Effector memory CD4-positive, alpha-beta T cell (primary cell): ENCODE measurements at places on chromosomes 11 and 22.
A peak's percentile ranks its signal among the peaks of the same experiment; 100 is the strongest.

DNA sequence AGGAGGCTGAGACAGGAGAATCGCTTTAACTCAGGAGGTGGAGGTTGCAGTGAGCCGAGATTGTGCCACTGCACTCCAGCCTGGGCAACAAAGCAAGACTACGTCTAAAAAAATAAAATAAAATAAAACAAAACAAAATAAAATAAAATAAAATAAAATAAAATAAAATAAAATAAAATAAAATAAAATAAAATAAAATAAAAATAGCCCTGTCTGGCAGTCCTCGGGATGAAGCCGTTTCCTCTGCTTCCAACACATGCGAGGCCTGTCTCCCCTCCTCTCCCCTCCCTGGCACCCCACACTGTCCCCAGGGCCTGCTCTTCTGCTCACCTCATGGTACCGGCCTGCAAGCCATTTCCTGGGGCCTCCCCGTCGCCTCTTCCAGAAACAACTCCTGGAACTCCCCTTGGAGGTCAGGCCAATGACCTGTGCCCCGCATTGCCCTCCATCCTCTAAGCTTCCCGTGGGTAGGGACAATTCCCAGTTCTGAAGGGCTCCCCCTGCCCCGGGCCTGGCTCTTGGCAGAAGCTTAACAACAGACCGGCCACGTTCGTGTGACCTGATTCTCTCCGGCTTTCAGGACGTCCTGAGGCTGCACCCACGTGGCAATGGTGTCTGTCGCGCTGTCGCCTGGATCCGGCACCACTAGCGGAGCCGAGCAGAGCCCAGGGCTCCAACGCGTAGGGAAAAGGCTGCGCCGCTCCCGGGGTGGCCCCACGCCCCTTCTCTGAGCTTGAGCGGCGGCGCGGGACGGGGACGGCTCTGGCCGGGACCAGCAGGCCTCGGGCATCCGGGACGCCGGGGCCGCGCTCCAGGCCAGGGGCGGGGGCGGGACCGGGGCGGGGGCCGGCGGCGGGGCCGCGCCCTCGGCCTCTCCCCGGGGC, 456 bp upstream of the PARVB start:
- peak overlapping the region; percentile 22 for H3K27ac ChIP-seq
- no peak for DNase-seq
- no peaks in the 10 kb centered on the region for H3K27me3 ChIP-seq
- peaks cover 12% of the 10 kb centered on the region for H3K4me1 ChIP-seq

DNA sequence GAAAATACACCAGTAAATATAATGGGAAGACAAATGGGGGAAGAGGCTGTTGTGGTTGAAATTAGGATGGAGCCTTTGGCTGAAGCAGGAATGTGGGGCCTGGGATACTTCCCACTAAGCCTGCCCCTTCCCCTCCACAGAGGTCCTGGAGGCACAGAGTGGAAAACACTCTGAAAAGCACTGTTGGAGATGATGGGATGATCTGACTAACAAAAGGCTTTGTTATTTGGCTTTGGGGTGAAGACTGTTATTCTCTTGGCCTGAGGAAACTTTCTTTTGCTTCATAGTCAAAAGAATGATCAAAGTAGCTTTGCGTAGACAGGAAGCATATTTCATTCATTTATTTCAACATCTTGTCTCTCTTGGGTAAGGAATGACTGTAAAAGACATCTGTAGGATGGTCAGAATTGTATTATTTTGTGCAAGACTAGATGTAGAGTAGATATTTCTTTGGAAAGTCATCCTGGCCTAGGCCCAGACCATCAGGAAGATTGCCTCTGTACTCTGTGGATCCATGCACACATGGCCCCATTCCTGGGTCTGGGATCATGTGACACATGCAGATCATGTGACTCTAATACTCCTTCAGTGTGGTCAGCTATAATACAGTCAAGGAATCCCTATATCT, 111.4 kb downstream of the SPON1 start:
- H3K27me3 ChIP-seq = no peaks in the 10 kb centered on the region
- H3K4me1 ChIP-seq = peaks cover 26% of the 10 kb centered on the region
- no peak for DNase-seq
- no peaks in the 10 kb centered on the region for H3K36me3 ChIP-seq

GRCh38 chr11:37286890-37287289, 688.9 kb upstream of the RAG2 start:
- no peaks in the 10 kb centered on the region for H3K4me1 ChIP-seq
- no peak overlapping the region for H3K4me3 ChIP-seq
- H3K27ac ChIP-seq = no peak overlapping the region
- H3K27me3 ChIP-seq = no peaks in the 10 kb centered on the region

- DNase-seq = no peak
- H3K27me3 ChIP-seq = no peaks in the 10 kb centered on the region
- H3K27ac ChIP-seq = no peak overlapping the region
- no peak overlapping the region for H3K4me3 ChIP-seq
- no peaks in the 10 kb centered on the region for H3K36me3 ChIP-seq
- no peaks in the 10 kb centered on the region for H3K4me1 ChIP-seq
Observed at GRCh38 chr11:115928811-115929210, 424.6 kb upstream of the CADM1 start.

GRCh38 chr11:126607374-126607773, 251.9 kb downstream of the ST3GAL4 start:
- H3K4me1 ChIP-seq = no peaks in the 10 kb centered on the region
- no peaks in the 10 kb centered on the region for H3K27me3 ChIP-seq
- H3K27ac ChIP-seq = no peak overlapping the region
- no peak overlapping the region for H3K4me3 ChIP-seq

DNA sequence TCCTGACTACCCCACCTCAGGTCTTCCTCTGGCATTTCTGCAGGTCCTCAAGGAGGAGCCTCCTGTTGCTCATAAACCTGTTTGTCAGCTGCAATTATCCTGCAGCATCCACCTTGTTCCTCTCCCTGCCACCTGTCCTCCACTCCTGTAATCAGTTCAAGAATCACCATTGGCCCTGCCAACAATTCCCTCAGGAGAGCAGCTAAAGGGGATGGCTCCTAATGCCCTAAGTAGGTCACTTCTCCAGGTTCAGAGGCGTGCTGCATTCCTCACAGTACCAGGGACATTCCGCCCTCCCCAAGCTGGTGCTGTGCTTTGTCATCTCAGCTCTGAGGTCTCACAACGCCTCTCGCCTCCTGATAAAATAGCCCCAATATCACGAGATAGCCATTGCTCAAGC, 2.1 kb downstream of the CLDN25 start:
- no peak overlapping the region for H3K27ac ChIP-seq
- DNase-seq = no peak
- no peaks in the 10 kb centered on the region for H3K27me3 ChIP-seq
- no peaks in the 10 kb centered on the region for H3K36me3 ChIP-seq
- no peaks in the 10 kb centered on the region for H3K4me1 ChIP-seq
- no peak overlapping the region for H3K4me3 ChIP-seq

GRCh38 chr11:35021589-35021988, 105.2 kb downstream of the PDHX start:
- H3K27ac ChIP-seq = no peak overlapping the region
- no peaks in the 10 kb centered on the region for H3K27me3 ChIP-seq
- no peaks in the 10 kb centered on the region for H3K4me1 ChIP-seq
- H3K36me3 ChIP-seq = no peaks in the 10 kb centered on the region
- no peak overlapping the region for H3K4me3 ChIP-seq
- DNase-seq = no peak

DNA sequence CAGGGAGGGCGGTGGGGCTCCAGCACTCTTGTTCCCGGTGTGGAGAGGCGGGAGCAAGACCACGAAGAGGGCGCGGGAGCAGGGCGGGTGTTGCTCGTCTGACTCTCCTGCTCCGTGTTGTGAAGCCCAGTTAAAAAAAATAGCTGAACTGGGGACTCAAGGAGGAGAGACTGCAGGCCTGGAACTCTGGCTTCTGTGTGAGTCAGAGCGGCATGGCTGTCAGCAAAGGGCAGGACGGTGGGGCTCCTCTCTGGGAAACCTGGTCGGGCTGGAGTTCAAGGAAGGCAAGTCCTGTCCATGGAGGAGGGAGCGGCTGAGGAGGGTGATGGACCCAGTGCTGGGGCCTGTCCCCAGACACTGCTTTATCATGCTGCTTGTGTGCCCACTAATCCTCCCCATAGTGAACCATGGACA, 152.3 kb downstream of the FEZ1 start:
- H3K27ac ChIP-seq = no peak overlapping the region
- no peak overlapping the region for H3K4me3 ChIP-seq
- no peaks in the 10 kb centered on the region for H3K4me1 ChIP-seq
- no peaks in the 10 kb centered on the region for H3K36me3 ChIP-seq

- no peaks in the 10 kb centered on the region for H3K4me1 ChIP-seq
- no peaks in the 10 kb centered on the region for H3K27me3 ChIP-seq
- H3K36me3 ChIP-seq = no peaks in the 10 kb centered on the region
- DNase-seq = no peak
- H3K27ac ChIP-seq = no peak overlapping the region
Observed at GRCh38 chr11:62958547-62959421, 26.0 kb downstream of the SLC22A6 start.

- H3K27me3 ChIP-seq = no peaks in the 10 kb centered on the region
- H3K27ac ChIP-seq = no peak overlapping the region
- no peak overlapping the region for H3K4me3 ChIP-seq
- DNase-seq = no peak
Observed at GRCh38 chr11:4560467-4560866, 15.5 kb downstream of the OR52M1 start.

DNA sequence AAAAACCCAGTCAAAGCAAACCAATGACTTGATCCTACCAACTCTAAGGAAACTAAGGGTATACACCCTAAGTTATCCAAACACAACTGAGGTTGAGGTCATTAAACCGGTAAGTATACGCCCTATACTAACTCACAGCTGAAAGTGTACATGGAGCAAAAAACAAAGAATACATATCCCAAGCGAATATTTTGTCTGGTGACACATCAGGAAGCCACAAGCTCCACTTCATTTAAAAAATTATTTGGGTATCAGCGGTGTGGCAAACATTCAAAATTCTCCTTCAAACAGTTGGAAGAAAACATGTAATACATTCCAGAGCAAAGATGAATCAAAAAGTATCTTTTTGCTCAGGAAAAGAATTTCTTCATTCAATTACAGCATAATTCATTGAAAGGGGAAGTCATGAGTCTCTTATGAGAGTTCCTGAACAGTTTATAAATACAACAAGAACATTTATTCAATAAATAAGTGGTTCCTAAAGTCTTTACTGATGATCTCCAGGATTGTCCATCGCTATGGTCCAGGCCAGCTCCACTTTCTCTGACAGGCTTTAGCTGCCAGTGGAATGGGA, 4.5 kb upstream of the JAML start:
- peaks cover 19% of the 10 kb centered on the region for H3K36me3 ChIP-seq
- no peak overlapping the region for H3K4me3 ChIP-seq
- peaks cover 46% of the 10 kb centered on the region for H3K4me1 ChIP-seq
- no peaks in the 10 kb centered on the region for H3K27me3 ChIP-seq
- peak overlapping the region; percentile 65 for H3K27ac ChIP-seq

- no peak for DNase-seq
- no peaks in the 10 kb centered on the region for H3K36me3 ChIP-seq
- no peak overlapping the region for H3K27ac ChIP-seq
- no peaks in the 10 kb centered on the region for H3K4me1 ChIP-seq
Observed at GRCh38 chr11:98434296-98434695, 586.5 kb upstream of the CNTN5 start.

- DNase-seq = no peak
- no peaks in the 10 kb centered on the region for H3K36me3 ChIP-seq
- H3K27me3 ChIP-seq = no peaks in the 10 kb centered on the region
Observed at GRCh38 chr11:57867966-57868365, 106.4 kb downstream of the CTNND1 start.

DNA sequence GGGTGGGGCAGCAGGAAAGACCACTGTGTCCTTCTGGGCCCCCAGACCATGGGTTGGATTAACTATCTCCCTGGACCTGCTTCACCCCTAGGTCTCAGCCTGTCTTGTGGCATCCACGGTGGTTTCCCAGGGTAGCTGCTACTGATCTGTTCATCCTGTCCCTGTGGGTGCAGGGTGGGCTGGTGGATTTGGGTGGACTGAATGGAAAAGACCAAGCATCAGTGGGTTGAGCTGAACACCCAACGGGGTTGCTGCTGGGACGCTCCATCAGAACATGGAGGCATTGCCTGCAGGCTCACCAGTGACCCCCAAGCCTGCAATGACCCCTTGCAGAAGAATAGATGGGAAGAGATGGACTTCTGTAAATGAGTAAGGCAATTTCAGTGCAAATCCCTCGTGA, 812.1 kb downstream of the TBC1D22A start:
- no peak for DNase-seq
- H3K27ac ChIP-seq = no peak overlapping the region
- no peaks in the 10 kb centered on the region for H3K36me3 ChIP-seq
- H3K4me1 ChIP-seq = no peaks in the 10 kb centered on the region
- H3K4me3 ChIP-seq = no peak overlapping the region
- no peaks in the 10 kb centered on the region for H3K27me3 ChIP-seq

GRCh38 chr11:110089617-110090282, 3.4 kb upstream of the ZC3H12C start:
- no peak for DNase-seq
- H3K36me3 ChIP-seq = no peaks in the 10 kb centered on the region
- H3K27ac ChIP-seq = no peak overlapping the region
- no peaks in the 10 kb centered on the region for H3K4me1 ChIP-seq

- no peaks in the 10 kb centered on the region for H3K27me3 ChIP-seq
- no peak overlapping the region for H3K4me3 ChIP-seq
- no peaks in the 10 kb centered on the region for H3K4me1 ChIP-seq
- DNase-seq = no peak
- H3K27ac ChIP-seq = no peak overlapping the region
Observed at GRCh38 chr11:93986716-93987115, 34.4 kb upstream of the HEPHL1 start.

DNA sequence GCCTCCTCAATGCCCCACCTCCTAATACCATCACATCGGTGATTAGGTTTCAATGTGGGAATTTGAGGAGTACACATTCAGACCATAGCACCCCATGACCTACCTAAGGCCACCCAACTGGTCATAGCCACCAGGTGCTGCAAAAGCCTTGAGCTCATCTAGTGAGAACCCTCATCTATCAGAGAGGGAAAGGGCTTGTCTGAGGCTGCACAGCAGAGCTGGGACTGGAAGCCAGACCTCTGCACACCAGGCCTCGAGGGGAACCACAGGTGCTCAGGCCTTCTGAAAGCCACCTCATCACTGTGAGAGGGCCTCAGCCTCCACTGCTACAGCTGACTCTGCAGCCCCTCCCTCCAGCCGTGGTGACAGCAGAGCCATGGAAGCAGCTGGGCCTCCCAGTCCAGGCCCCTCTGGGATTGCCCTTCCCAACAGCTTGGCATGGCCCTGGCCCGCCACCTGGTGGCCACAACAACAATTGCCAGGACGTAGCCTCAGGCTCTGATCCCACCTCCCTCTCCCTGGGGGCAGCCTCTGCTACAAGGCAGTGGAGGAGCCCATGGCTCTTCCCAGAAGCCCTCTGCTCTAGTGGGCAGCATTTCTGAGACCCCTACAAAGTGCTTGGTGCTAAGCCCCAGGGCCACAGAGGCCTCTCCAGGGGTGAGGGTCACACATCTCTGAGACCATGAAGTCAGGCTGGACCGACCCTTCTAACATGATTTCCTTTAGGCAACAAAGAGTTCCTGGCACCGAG, 41.0 kb upstream of the PRDM11 start:
- peaks cover 8% of the 10 kb centered on the region for H3K4me1 ChIP-seq
- H3K4me3 ChIP-seq = no peak overlapping the region
- no peaks in the 10 kb centered on the region for H3K36me3 ChIP-seq
